Frontal cortex (tissue), 4 donors: ENCODE measurements at places on chromosomes 4 and X.

DNA sequence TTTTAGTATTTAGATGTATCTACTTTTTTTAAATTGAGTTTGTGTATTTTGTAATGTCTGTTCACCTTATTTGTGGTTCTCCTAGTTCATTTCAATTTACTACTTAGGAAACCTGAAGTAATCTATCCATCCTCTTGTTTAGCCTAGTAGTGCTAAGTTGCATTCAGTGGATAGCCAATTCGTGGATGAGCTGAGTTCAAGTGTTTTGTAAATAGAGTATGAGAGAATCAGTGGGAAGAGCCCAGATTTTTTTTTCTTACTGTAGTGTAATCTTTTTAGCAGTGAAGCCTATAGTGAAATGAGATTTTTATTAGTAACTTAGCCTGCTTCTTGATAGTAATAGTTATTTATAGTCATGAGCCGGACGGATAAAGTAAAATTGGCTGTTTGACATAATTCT is 21.7 kb downstream of the STAG2 start:
- no peak for DNase-seq

DNA sequence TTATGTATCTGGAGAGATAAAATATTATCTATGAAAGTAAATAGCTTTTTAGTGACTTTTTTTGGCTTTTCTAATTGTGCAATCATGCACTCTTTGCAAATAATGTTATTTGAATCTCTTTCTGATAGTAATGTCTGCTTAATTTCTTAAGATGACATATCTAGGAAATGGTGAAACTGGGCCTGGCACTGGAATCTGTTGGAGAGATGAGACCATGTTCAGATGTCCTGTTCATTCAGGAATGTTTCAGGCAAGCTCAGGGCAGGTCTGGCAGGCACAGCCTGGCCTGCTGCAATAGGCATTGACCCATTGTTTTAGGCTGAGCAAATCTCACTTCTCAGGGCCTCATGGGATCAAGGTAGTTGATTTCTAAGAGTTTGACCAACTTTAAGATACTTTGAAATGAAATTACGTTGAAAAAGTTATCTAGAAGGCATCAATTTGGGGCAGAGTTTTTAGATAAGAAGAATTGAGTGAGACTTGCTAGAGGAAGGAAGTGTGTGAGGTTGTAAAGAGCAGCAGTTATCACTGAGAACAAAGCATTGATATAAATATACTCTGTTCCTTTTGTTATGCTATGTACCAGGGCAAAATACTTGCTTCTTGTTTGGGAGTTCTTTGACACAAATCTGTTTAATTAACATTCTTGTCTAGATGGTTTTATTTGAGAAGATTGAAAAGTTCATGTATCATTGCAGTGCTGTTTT is 133.0 kb upstream of the LEF1 start:
- DNase-seq, result no peak

DNA sequence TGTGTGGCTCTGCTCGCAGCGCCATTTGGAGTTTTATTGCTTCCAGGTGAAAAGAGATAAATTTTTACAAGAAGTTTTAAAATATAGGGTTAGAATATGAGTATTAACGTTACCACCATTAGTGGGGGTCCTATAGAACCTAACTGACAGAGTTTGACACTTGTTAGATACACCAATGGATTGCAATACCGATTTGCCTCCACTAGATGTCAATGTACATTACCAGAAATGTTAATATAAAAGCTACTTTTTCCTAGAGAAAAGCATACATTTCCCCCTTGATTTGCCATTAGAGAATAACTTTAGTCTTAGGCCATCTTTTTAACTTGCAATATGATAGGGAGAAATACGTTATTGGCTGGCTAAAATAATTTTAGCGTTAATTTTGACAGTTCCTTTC is 108.4 kb downstream of the LINC00632 start:
- no peak for DNase-seq

- no peak for DNase-seq
Observed at GRCh38 chr4:24513718-24514117, 70.6 kb downstream of the DHX15 start.

DNA sequence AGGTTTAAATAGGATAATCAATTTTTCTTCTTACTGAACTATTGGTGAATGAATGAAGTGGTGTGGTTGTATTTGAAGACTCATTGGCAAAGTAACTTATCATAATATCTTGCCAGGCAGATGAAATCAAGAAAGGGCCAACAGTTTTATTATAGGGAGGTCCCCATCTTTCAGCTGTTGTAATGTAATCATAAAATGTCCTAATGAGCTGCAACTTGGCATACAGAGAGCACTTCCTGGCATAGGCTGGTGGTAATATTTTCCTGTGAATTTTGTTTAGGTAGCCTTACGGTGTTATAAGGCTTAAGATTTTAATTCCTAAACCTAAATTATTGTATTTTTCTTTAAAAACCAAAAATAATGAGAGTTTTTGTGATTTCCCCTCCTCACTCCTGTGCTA is 17.5 kb downstream of the FHIP1A start:
- DNase-seq, result no peak

DNA sequence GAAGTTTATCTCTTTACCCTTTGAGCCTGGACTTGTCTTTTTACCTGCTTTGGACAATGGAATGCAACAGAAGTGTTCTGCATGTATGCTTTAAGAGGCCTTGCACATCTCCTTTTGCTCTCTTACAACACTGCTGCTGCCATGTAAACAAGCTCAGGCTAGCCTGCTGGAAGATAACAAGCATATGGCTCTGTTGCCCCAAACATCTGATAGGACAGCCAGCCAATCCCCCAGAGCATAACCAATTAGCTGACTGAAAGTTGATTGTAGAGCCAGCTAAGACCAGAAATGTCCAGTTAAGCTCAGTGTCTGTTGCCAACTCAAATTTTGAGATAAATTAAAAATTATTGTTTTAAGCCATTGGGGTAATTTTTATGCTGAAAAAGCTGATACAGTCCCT is 510.6 kb upstream of the CNKSR2 start:
- no peak for DNase-seq

DNA sequence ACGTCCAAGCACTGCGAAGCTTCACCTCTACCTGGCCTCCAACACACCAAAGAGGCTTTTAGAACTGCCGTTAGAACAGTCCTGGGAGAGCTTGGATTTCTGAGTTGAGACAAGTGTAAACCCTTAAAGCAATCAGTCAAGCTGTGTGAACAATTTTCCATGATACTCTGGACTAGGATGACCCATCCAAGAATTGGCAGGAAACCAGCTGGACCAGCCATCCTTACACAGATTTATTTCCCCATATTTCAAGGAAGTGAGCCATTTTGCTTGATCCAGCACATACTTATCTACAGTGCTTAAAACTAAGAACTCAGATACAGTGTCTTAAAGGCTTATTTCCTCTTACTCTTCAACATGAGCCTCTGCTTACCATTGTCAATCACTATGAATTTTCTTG is 340.7 kb upstream of the HS3ST1 start:
- no peak for DNase-seq

DNA sequence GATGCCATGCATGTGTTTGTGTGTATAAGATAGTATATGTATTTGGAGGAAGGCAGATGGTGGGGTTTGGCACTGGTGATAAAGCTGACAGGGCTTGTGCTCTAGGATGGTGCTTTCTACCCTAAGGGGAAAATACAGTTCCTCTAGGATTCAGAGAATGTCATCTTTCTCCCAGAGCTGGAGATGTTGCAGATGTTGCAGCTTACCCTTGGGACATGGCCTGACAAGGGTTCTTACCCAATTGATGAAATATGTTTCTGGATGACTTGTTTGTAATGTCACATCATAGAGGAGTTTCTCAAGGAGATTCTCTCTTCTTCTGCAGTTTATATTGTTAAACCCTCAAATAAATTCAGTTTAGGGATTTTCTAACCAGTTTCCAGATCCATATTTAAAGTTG is 52.5 kb upstream of the PITX2 start:
- no peak for DNase-seq

- DNase-seq, result no peak
Observed at GRCh38 chr4:88029556-88029955, 22.1 kb downstream of the PKD2 start.

GRCh38 chr4:89166971-89167475 is 55.7 kb downstream of the TIGD2 start:
- DNase-seq, result no peak

DNA sequence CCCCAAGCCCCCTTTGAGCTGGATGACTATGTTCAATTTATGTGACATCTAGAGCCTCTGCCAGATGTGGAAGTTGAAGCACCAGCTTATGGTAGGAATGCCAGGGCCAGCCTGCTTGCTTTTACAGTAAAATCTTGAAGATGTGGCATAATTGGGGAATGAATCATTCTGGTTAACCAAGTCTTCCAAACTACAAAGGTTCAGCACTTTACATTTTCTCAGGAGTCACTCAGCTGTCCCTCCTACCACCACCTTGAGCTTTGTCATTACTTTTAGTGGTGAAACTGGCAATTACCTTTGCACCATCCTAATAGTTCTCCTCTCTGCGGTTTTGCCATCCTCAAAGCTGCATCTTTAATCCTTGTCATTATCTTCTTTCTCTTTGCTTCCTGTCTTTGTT is 172.2 kb downstream of the HS6ST2 start:
- DNase-seq, result no peak

- no peak for DNase-seq
Observed at GRCh38 chr4:158807691-158808090, 38.9 kb downstream of the FNIP2 start.

DNA sequence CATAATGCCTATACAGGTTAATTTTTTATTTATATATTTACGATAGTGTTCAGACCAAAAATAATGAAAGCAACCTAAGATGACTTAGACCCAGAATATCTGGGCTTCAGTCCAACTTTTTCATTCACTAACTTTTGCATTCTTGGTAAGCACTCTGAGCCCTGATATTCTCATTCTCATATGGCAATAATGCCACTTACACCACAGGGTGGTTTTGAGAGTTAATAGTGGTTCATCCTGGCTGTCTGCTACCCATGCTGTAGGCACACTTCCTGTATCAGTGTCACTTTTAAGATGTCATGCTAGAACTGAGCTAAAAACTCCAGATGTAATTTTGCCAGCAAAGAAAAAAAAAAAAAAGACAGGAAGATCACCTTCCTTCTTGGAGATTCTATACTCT is 508.7 kb upstream of the FMR1 start:
- no peak for DNase-seq

DNA sequence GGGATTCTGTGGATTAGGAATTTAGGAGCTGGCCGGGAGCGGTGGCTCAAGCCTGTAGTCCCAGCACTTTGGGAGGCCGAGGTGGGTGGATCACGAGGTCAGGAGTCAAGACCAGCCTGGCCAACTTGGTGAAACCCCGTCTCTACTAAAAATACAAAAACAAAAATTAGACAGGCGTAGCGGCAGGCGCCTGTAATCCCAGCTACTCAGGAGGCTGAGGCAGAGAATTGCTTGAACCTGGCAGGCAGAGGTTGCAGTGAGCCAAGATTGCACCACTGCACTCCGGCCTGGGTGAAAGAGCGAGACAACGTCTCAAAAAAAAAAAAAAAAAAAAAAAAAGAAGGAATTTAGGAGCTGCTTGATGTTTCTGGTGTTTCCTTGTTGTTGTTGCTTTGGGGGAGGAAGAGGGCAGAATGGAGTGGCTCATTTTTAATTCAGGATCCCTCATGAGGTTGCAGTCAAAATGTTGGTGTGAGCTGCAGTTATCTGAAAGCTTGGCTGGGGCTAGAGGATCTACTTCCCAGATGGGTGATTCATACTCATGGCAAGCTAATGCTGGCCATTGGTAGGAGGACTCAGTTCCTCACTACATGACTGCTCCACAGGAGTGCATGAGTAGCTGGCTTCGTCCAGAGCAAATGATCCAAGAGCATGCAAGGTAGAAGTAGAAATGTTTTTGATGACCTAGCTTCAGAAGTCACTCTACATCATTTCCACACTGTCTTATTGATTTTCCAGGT is 26.5 kb upstream of the JADE1 start:
- no peak for DNase-seq

DNA sequence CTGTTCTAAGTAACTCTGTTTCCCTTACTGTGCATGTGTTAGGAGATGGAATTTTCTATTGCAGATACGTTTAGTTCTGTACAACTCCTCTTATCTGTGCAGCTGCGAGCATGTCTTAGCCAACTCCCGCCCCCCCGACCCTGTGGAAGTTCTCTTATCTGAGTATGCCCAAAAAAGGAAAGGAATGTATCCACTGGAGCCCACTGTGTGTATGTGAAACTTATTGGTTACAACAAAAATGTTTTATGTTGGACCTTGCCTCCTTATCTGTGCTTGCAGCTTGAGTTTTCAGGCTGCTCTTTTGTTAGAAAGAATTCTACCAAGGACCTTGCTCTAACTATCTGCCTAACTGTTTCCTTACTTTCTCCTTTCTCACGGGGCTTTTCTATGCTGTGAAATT is 24.2 kb upstream of the DCAF8L2 start:
- DNase-seq, result no peak

DNA sequence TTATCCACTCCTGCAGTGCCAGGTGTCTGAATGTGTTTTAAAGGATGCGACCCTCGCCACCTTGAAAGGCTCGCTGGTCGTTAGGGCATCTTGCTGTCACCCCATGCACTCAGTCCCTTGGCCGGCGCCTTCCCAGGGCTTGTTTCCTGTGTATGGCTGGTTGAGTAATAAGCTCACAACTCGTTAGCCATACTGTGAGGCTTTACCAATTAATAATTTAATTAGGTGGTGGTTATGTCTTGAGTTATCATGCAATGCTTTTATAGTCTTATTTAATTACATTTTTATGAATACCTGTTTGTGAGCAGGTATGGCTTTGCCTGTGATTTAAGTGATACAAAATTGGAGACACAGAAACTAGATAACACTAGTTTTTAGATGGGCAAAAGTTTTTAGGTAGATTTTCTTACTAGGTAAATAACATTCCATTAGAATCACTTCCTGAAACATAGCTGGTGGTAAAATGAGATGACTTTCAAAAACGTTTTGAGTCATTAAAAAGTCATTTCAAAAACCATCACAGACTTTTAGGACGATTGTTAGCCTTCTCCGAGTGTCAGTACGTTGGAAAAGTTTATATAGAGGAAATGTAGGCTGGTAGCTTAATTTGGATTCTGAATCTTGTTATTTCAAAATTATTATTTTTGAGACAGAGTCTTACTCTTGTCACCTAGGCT is 18.2 kb downstream of the PTTG2 start:
- DNase-seq, result no peak

GRCh38 chrX:41707218-41707617 is 16.8 kb upstream of the GPR82 start:
- no peak for DNase-seq

GRCh38 chr4:38759113-38759789 is 23.5 kb downstream of the TLR10 start:
- peak; percentile 58 for DNase-seq

DNA sequence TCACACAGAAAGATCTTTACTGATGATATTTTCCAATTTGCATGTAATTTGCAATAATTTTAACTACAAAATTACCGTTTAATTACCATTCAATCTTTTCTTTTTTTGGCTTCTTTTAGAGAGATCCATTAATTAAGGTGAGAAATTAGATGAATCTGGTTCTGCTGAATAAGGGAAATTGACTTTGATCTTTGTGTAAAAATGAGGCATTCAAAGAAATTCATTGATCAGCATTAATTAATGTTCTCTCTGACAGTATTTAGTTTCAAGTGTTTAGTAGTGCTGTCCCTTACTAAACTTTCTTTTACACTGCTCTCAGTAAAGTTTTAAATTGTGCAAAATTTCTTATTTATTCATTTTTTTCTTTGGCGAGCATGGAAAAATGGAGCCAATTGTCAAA is 97.2 kb upstream of the KCTD8 start:
- DNase-seq, result no peak

GRCh38 chr4:71184195-71184781 is 154.5 kb upstream of the SLC4A4 start:
- peak; percentile 48 for DNase-seq
